Renal cortex interstitium (tissue), 15 donors: ENCODE measurements at places on chromosomes 6 and 20. TPM values are rescaled to one million over a fixed set of nuclear protein-coding genes. Genes with fewer than 3 reads are reported as not detected.

DNA sequence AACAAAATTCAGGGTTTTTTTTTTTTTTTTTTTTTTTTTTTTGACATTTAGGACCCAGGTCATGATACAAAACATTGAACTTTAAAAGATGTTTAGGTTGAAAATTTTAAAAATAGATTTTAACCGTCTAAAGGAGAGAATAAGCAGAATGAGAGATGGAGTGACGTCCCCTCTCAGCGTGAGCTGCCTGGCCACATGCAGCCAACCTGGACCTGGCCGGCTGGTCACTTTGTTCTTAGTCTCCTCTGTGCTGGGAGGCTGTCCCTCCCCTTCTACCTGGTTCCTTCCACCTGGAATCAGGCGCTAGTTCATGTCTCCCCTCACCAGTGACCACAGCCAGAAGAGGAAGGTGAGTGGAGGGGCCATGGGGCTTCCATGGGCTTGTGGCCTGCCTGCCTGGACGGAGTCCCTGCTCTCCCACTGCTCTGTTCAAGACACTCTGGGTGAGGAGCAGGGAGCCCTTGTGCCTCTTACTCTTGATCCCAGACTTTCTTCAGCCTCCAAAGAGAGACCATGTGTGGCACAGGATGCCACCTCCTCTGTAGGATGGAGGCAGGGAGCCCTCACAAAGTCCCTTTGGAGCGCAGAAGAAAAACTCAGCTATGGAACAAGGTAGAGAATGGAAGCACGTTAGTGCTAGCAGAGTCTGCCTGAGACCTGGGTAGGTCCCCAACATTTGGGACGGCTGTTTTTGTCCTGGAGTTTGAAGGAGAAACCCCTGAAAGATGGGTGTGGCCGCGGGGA lies 31.7 kb downstream of the IRF4 start:
- DNase-seq: no peak

DNA sequence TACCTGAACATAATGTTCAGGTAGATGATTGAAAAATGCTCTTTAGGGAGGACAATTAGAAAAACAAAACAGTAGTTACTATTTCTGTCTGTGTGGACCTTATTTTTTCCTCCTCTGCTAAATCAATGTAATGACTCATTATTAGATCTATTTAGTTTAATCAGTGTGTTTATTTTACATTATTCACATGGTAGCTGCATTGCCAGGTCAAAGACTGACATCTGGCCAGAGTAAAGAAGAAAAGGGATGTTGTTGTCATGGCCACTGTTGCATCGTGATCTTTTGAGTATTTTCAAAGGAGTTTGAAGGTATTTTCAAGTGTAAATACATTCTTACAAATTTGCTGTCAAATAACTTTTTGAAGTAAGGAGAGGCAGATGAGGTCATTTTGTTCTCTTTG lies 5.9 kb downstream of the CMTR1 start:
- no peak for DNase-seq

GRCh38 chr20:50237349-50237748 lies 46.7 kb downstream of the CEBPB start:
- no peak for DNase-seq

GRCh38 chr6:125053809-125054208 lies 91.6 kb downstream of the RNF217 start:
- DNase-seq: no peak

DNA sequence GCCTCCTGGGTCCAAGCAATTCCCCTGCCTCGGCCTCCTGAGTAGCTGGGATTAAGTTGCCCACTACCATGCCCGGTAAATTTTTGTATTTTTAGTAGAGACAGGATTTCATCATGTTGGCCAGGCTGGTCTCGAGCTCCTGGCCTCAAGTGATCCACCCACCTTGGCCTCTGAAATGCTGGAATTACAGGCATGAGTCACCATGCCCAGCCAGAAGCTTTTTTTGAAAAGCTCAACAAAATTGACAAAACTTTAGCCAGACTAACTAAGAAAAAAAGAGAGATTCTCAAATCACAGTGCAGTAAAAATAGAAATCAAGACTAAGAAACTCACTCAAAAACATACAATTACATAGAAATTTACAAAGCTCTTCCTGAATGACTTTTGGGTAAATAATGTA lies 420.6 kb downstream of the COL12A1 start:
- no peak for DNase-seq

DNA sequence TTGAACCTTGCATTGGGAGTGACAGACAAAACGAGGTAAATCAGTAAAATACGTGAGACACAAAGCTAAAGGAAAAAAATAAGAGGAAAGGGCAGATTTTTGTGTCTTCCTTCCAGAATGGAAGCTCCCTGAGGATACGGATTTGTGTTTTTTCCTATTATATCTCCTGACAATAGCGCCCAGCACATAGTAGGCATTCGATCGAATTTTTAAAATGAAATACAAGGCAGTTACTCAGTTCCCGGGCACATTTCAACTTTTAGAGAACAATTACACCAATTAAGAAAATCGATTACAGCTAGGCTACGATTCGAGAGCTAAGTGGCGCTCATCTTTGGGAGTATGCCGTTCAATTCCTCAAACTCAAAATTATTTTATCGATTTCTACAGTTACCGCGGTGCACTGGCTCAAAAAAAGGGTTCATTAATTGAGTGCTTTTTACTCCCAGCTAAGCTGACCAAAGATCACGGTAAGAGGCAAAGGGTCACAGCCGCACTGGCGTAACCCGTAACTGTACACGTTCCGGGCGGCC lies 443 bp downstream of the RMND1 start:
- DNase-seq: no peak

DNA sequence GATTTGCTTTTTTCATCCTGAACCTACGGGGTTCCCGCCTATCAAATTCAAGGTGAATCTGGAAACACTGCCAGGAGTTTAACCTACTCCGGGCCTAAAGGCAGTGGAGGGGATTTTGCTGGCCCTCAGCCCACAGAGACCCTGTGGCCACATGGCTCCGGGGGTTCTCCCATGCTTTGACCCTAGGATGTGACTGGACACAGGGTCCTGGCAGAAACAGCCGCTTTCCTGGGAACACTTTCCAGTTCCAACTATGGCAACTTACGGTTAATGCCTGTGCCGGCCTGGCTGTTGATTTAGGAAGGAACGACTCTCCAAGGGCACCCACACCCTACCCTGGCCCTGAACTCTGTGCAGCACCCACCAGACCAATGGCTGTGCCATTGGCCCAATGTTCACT lies 141.7 kb upstream of the RPS6KA2 start:
- no peak for DNase-seq

DNA sequence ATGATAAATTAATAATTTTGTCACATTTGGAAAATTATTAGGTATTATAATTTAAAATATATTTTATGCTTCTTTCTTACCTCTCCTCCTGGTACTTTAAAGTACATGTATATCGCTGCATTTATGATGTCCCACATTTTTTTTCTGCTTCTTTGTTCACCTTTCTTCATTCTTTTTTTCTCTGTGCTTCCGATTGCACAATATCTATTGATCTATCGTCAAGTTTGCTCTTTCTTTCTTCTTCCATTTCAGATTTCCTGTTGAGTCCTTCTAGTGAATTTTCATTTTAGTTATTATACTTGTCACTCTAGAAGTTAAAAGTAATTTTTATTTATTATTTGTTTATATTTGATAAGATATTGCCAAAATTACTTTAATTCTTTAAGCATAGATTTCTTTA lies 441.0 kb upstream of the HS3ST5 start:
- DNase-seq: no peak

- no peak for DNase-seq
These were observed 23.8 kb downstream of the PYGB start for GRCh38 chr20:25271486-25272222.

DNA sequence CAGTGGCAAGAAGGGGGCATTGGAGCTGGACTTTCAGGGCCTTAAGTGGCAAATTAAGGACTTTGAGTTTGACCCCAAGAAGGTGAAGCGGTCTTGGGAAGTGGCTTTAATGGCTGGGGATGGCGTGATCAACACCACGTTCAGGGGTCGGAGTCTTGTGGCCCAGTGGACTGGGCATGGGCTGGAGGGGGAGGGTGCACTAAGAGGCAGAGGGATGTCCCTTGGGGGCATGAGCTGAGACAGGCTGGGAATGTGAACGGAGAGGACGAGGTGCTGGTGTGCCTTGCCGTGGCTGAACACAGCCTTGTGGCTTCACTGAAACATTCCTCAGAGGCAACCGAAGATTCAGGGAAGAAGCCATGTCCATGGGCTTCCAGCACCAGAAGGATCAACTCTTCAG lies 227.0 kb downstream of the SYNDIG1 start:
- no peak for DNase-seq

DNA sequence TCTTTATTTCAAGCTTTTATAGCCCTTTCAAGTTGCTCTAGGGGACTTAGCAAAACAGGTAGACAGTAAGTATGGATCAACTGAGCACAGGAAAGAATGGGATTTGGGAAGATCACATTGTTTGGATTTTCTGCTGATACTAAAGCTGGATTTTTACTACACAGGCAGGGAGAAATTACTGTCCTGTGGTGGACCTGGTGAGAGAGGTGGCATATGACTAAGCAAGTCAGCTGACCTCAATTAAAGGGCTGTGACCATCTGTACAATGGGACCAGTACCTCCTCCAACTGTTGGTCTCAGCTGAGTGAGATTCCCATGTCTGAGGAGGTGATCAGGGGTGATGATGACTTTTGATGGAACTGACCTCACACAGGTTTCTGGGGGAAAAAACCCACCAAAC lies 28.0 kb downstream of the RREB1 start:
- no peak for DNase-seq

GRCh38 chr20:3156811-3157619 lies 2.6 kb downstream of the FASTKD5 start:
- no peak for DNase-seq

- no peak for DNase-seq
These were observed 33.3 kb downstream of the FAM50B start for GRCh38 chr6:3882431-3882830.

Gene RIMS1
- 2.4 TPM for polyA plus RNA-seq

Gene SLC4A11
- 3.4 TPM for polyA plus RNA-seq

Gene FILIP1
- polyA plus RNA-seq: 3.1 TPM

Gene NRSN1
- polyA plus RNA-seq: 0.34 TPM

Gene GNMT
- polyA plus RNA-seq: 0.95 TPM

Gene SMLR1
- 3.3 TPM for polyA plus RNA-seq

Gene GPR63
- polyA plus RNA-seq: 3.4 TPM
